Lung microvascular endothelial cell (primary cell): ENCODE measurements at places on chromosomes 12 and 14. TPM values are rescaled to one million over a fixed set of nuclear protein-coding genes. Genes with fewer than 3 reads are reported as not detected.

DNA sequence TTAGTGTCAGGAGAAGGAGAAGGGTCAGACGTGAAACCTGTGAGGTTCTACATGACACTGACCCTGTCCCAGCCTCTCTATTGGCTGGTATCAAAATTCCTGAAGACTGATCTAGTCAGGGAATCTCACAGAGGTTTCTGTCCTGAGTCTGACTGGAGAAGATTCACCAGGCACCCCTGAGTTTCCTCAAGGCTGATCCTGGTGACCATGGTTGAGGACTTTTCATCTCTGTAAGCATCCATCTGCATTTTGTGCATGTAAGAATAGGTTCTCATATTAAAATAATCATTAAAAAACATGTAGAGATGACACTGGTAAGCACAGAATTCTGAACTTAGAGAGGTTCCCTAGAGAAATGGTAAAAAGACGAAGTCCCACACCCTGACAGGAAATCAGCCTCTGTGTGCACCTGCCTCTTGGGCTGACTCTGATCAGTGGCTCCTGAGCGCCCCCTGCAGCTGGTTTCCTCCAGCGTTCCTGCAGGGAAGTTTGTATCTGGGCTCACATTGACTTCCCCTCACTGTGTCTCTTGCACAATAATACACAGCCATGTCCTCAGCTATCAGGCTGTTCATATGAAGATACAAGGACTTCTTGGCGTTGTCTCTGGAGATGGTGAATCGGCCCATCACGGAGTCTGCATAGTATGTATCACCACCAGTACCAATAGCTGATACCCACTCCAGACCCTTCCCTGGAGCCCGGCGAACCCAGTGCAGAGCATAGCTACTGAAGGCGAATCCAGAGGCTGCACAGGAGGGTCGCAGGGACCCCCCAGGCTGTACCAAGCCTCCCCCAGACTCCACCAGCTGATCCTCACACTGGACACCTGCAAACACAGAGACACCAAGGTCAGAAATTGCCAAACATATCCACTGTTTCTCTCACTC, 991.9 kb downstream of the TMEM121 start:
- no peak for DNase-seq

GRCh38 chr14:99201351-99202073, 70.5 kb downstream of the BCL11B start:
- DNase-seq, result no peak

- DNase-seq, result no peak
Observed at GRCh38 chr12:33609910-33610309, 170.3 kb upstream of the SYT10 start.

- DNase-seq, result peak; percentile 62
Observed at GRCh38 chr12:29176941-29177340, 27.9 kb downstream of the FAR2 start.

DNA sequence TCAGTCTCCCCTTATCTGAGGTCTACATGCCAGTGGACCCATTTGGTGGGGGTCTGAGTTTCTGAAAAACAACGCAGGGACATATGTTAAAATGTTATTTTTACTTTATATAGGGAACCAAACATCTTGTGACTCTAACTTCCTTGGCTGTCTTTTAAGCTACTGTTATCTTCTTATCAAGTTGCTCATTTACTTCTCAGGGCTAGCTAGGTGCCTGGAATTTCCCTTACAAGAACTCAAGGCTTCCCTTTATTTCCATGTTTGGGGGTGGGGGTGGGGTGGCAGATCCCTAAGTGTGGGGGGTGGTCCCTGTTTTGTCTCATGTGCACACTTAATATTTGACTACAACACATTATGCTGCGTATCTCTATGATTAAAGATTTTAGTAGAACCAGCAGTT, 31.6 kb downstream of the PPP1R36 start:
- no peak for DNase-seq

GRCh38 chr14:64680013-64680713, 24.1 kb upstream of the PLEKHG3 start:
- no peak for DNase-seq

- DNase-seq, result no peak
Observed at GRCh38 chr12:78684419-78684818, 180.2 kb upstream of the SYT1 start.

DNA sequence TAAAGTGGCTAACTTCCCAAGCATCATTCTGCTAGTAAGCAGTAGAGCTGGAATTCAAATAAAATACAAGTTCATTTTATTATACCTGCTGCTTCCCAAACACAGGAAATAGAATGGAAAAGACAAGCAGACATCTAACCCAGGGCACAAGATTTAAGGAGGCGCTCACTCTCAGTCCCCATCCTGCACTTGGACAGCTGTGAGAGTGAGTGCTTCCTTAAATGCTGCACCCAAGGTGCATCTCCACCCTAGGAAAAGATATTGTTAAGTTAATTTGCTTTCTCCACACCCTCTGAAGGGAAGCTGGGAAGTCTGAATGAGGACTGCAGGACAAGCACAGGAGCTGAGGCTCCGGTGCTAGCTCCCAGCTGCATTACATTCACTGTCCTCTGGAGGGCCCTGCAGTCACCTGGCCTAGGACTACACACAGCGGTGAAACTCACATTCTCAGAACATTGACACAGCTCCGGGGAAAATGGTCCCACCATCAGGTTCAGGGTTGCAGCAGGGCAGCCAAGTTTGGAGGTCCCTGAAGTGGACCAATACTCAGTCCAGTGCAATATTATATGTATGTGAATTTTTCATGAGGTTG, 14.2 kb downstream of the HEBP1 start:
- peak; percentile 65 for DNase-seq

GRCh38 chr12:33605757-33606156, 166.1 kb upstream of the SYT10 start:
- DNase-seq, result peak; percentile 2

- no peak for DNase-seq
Observed at GRCh38 chr12:569091-569676, 94.1 kb downstream of the NINJ2 start.

- no peak for DNase-seq
Observed at GRCh38 chr14:100422556-100423316, 99.6 kb downstream of the SLC25A47 start.

- DNase-seq, result no peak
Observed at GRCh38 chr14:23660290-23661226, 24.4 kb downstream of the DHRS2 start.

The FAM222A gene
- 0.20 and 0.22 TPM in 2 replicates for total RNA-seq

The RNASE11 gene
- not detected in 2 replicates for total RNA-seq

The MYH6 gene
- not detected in 2 replicates for total RNA-seq

The BIN2 gene
- total RNA-seq, result not detected in 2 replicates

The RPGRIP1 gene
- 0.20 and 0.22 TPM in 2 replicates for total RNA-seq

The DNM1L gene
- 57.8 and 61.9 TPM in 2 replicates for total RNA-seq

The MDP1 gene
- 8.3 and 13.7 TPM in 2 replicates for total RNA-seq

The SRRM4 gene
- not detected in 2 replicates for total RNA-seq

The COL2A1 gene
- total RNA-seq, result not detected in 2 replicates
